ENCODE measurements at places on chromosomes 7 and 10.

DNA sequence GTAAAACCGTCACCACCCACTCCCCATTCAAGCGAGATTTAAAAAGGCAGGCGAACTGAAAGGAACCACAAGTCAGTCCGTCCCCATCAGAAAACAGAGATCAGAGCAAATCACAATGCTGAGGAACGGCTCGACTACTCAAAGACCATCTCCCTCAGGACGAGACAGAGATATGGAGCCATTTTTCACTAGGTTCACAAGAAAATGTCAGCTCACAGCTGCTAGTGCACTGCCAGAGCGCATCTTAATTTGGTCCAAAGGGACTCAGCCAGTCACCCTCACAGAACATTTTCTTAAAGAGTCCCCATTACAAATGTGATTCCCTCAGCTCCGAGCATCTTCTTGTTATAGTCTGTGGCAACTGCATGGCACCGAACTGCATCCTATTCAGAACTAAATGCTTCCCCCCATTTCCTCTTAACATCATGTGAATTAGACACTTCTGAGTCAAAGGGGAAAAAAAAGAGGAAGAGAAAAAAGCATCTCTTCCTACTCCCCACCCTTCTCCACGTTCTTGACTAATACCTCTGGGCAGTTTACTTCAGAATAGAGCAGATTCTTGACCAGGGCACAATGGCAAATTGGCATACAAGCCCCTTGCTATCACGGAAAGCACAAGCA, 683.9 kb downstream of the MAGI2 start:
- no peak for DNase-seq

GRCh38 chr7:30119890-30120577, 14.8 kb upstream of the MTURN start:
- DNase-seq, result no peak

DNA sequence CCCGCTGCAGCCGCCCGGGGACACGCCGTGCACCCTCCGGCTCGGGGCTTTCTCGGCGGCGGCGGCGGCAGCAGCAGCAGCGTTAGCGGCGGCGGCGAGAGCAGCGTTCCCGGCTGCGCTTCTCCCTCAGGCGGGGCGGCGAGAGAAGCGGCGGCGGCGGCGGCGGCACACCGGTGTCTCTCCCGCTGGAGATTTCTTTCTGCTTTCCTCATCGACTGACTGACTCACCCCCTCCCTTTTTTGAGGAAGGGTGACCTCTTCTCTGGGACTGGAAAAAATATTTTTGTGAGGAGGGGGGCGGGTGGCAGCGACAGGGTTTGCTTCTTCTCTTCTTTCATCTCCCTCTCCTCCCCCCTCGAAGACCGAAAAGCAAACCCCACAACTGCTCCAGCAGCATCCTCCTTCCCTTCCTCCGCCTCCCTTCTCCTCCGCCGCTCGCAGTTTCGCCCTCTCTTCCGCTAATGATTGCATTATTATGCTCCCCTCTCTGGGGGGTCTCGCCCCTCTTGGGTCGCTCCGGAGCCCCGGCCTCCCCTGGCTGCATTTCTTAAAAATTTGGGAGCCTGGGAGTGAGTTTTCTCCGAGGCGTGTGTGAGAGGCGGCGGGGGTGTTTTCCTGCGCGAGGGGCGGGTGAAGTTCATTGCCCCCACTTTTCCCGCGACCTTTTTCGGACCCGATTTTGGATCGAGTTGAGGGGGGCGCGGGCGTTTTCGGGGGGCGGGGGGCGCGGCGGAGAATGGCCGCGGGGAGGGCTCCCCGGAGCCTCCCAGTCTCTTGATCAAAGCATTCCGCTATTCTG, 411 bp downstream of the AUTS2 start:
- no peak for DNase-seq

GRCh38 chr10:128078136-128078969, 47.9 kb downstream of the MKI67 start:
- no peak for DNase-seq

- DNase-seq, result no peak
Measured at GRCh38 chr7:137717045-137717444, 129.7 kb downstream of the DGKI start.

DNA sequence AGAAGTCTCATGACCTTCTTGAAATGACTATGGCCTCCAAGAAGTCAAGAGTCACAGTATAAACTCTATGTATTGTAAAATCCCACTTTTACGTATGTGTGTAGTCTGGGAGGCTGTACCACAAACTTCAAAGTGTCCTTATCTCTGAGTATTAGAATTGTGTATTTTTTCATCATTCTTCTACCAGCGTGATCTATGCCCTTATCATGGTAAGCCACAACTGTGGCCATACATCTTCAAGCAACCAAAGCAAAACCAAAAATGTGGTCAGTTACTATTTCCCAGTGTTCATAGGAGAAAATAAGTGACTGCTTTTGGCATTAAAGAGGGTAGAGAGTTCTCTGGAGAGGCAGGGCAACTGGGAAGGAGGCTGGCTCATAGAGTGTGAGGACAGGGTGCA, 42.8 kb downstream of the SPOCK2 start:
- no peak for DNase-seq

Measured in stimulated activated CD4-positive, alpha-beta T cell treated with anti-CD3 and anti-CD28 coated beads, TNF-alpha, amount 100 ng/mL, for 48 hours (primary cell).